ENCODE measurements at places on chromosomes 5 and 9. TPM values are rescaled to one million over a fixed set of nuclear protein-coding genes. Genes with fewer than 3 reads are reported as not detected.

The CYLC2 gene
- not detected for total RNA-seq

The SLC6A19 gene
- not detected for total RNA-seq

The ZNF474 gene
- total RNA-seq: not detected

The TMEM167A gene
- total RNA-seq: 46.6 TPM

The CORO2A gene
- 7.3 TPM for total RNA-seq

The C9orf153 gene
- not detected for total RNA-seq

The CEL gene
- total RNA-seq: under 0.01 TPM

The SEMA4D gene
- not detected for total RNA-seq

The FABP6 gene
- total RNA-seq: not detected

The ANKRD55 gene
- not detected for total RNA-seq
